Transverse colon (tissue), 4 donors: ENCODE measurements at places on chromosomes 1 and 21. TPM values are rescaled to one million over a fixed set of nuclear protein-coding genes. Genes with fewer than 3 reads are reported as not detected.

- DNase-seq: no peak
Measured at GRCh38 chr1:165533254-165533653, 10.5 kb upstream of the LRRC52 start.

DNA sequence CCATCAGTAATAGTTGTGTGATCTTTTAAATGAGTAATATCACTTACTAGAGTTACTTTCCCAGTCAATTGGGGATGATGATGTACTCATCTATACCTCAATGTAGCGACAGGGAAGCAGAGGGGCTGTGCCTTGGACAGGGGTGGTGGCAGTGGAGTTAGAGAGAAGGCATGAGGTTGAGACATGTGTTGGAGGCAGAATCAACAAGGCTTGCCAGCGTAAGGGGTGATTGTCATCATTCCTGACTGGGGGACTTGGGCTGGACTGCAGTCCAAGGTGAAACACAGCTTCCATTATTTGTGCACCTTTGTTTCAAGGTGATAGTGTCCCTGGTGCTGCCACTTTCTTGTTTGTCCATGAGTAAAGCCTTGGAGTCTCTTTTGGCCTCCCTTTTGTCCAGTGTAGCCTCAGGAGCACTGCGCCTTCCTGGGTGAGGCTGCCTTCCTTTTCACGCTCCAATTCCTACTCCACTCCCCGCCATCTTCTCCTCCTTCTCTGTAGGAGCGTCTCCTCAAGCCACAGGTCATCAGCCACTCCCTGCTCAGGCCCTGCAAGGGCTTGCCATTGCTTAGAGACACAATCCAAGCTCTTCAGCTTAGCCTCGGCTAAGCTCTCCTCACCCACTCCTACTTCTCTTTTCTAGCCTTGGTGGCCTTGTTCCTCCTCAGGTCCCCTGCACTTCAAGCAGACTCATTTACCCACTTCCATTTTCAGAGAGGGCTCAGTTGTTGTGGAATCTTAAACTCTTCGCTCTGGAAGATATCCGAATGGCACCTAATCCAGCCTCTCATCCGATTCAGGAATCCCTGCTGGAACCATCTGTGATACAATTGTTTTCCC is 77.6 kb upstream of the CD34 start:
- DNase-seq: no peak

- no peak for DNase-seq
Measured at GRCh38 chr1:81775510-81775909, 25.2 kb upstream of the ADGRL2 start.

GRCh38 chr1:167095368-167095767 is 1.5 kb downstream of the STYXL2 start:
- no peak for DNase-seq

DNA sequence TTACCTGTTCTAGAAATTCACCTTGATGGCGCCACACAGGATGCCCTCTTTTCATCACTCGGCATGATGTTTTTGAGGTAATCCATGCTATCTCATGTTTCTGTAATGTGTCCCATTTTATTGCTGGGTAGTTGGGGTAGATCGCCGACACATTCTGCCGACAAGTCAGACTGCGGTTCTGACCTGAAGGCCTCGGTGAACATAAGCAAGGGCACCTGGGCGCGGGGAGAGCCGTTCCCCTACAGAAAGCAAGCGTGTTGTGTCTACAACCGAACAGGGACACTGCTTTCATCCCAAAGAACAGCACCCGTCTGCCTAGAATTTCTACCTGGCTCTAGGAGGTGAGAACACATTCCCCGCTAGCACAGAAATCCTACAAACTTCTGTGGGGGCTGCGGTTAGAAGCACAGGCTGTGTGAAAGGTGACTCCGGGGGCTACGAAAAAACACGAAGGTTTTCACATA is 149.2 kb downstream of the PPIAL4G start:
- DNase-seq: no peak

DNA sequence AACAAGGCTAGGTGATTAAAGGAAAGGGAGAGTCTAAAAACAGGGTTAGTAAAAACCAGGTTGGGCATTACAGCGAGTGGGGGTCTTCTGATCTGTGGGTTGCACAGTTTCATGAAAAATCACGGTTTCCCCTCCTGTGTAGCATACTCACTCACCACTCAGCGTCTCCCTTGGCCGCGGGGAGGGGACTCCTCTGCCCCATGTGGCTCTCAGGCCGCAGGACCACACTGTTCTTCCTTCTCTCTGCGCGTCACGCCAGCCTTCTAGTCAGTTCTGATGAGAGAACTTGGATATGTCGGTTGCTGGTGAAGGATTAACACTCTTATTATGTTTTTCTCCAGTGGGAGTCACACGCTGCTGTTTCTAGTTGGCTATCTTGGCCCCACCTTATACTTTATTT is 254.6 kb upstream of the LRRC7 start:
- no peak for DNase-seq

LAD1 gene
- 215 TPM for total RNA-seq

AADACL3 gene
- not detected for total RNA-seq

TRPM2 gene
- total RNA-seq: not detected
